Activated CD4-positive, alpha-beta T cell treated with anti-CD3 and anti-CD28 coated beads, Interleukin-2, amount 50 U/mL, for 1 hour (primary cell): ENCODE measurements at places on chromosomes 7 and 10.

DNA sequence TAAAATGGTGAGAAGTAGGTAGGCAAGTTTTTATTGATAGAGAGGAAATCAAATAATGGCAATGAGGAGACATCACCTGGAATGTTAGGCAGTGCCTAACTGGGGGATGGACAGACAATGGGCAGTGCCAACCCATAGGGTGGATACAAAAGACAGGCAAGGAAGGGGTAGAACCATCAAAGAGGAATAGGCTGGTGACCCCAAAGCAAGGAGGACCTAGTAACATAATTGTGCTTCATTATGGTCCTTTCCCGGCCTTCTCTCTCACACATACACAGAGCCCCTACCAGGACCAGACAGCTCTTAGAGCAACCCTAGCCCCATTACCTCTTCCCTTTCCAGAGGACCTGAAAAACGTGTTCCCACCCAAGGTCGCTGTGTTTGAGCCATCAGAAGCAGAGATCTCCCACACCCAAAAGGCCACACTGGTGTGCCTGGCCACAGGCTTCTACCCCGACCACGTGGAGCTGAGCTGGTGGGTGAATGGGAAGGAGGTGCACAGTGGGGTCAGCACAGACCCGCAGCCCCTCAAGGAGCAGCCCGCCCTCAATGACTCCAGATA, 30.0 kb downstream of the PRSS2 start:
- no peak for DNase-seq

DNA sequence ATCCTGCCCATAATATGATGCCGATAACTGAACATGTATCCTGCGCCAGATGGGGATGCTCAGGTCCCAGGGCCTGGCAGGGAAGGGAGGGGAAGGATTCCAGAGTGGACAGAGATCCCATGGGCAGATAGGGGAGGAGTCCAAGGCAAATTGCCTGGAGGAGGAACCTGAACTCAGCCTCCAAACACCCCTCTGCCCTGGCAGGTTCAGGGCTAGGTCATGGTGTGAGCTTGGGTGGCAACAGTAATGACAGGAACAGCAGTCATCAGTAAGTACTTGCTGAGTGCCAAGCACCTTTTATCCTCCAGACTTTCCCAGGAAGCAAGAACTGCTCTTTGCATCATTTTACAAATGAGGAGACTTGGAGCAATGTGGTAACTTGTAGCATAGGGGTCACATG, 3.8 kb upstream of the PALD1 start:
- no peak for DNase-seq

GRCh38 chr10:126611303-126611702, 59.2 kb downstream of the C10orf90 start:
- DNase-seq = no peak

DNA sequence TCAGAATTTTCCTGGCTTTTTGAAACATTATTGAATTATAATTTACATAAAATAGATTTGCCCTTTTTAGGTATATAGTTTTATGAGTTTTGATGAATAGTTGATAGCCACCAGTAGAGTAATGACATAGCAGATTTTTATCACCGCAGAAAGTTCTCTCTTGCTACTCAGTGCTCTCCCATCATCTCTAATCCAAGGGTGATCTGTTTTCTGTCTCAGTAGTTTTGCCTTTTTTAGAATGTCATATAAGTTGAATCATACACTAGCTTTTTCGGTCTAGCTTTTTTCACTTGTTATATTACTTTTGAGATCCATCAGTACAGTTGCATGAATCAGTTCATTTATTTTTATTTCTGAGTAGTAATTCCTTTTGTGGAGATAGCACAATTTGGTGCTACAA, 17.9 kb downstream of the RSBN1L start:
- DNase-seq = no peak

GRCh38 chr10:71838264-71839211, 12.5 kb downstream of the PSAP start:
- no peak for DNase-seq

GRCh38 chr7:149879766-149880637, 6.2 kb downstream of the ATP6V0E2 start:
- no peak for DNase-seq

GRCh38 chr10:5433182-5433581, 20.8 kb downstream of the NET1 start:
- DNase-seq = no peak

GRCh38 chr10:132448248-132448731, 51.3 kb downstream of the PWWP2B start:
- peak; percentile 45 for DNase-seq

DNA sequence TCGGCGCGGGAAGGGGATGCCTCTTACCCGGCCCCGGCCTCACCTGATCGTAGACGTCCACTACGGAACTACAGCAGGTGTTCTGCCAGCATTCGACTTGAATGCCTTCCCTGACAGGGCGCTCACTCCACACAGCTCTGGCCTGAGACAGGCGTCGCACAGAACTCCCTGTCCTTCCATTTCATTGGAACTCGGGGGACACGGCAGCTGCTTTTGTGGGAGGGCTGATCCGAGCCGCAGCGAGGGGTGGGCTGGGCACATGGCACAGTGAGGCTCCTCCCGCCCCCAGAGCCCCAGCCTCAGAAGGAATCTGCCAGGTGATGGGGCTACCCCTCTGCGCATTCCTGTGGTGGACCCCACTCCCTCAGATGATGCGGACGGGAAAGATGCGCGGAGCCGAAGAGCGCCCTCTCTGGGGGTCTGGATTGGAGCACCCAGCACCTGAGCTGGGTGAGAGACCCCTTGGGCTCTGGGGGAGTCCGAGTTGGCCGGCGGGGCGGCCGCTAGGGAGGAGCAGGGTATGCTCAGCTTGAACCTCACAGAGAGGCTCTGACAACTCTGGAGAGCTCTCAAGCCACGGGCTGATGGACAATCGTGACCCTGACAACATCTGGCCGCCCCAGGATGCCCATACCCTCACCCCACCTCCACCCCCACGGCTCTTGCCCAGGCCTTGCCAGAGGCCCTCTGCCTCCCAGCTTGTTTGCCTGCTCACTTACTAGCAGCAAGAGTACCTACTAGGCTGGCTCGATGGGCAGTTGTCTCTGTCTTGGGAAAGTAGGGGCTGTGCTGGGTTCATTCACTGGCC, 36.6 kb downstream of the RASGEF1A start:
- no peak for DNase-seq

DNA sequence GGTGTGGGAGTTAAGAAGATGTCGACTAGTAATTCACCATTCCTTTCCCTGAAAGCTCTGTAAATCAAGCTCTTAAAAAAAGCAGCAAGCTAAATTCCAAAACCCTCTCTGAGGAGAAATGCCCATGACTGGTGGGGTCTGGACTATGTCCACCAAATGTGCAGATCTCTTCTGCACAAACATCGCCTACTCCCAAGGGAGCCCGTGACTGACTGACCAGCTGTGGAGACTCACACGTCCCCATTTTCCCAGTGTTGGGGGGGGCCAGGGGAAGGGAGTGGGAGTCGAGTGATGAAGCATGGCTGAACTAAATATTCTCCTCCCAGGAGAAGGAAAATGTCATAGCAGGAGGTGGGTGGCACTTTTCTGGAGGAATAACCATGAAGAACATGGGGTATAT, 164.1 kb upstream of the HPS1 start:
- DNase-seq = no peak

DNA sequence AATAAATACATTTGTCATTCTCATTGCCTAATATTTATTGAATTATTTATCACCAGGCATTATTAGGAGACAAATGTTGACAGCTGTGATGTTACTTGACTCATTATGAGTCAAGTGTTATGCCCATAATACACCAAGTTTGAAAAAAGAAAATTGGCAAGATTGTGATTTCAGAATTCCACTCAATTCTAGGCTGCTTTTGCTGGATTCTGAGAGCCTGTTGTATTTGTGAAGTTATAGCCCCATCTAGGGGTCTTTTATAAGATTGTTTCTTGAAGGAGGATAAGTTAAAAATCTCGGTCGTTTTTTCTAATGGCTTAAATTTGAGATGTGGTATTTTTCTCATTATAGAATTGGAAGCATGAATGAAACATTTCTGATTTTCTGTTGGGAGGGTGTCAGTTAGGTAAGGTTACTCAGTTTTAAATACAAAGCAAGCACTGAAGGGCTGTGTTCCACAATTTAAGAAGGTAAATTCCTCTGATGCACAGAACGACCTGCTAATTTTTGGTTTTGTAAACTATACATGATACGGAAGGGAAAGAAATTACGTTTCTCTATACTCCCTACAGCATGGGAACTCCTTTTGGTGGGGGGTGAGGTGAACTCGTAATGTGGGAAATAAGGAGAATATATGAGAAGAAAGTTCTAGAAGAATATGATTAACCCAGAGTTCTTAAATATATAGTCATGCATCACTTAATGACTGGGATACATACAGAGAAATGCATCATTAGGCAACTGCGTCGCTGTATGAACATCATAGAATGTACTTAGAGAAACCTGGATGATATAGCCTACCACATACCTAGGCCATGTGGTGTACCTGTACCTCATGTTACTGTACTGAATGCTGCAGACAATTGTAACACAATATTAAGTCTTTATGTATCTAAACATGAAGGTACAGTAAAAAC, 2.6 kb downstream of the STK31 start:
- DNase-seq = no peak

DNA sequence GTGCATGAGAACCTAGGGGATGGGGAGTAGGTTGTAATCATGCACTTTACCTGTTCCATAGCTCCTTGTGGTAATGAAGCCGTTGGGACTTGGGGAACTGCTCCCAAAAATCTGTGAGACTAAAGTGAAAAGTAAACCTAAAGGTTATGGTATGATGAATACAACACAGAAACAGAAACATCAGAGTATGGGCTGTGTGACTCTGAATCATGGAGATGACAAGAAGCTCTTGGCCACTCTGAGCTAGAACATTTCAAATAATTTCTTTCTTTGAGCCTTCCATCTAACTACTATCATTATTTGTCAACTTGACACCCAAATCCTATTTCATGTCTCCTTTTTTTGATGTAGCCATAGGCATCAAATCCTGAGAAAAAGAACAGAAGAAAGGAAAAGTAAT, 2.9 kb downstream of the CLEC5A start:
- no peak for DNase-seq

GRCh38 chr10:36256166-36256565, 614.1 kb upstream of the FZD8 start:
- no peak for DNase-seq

DNA sequence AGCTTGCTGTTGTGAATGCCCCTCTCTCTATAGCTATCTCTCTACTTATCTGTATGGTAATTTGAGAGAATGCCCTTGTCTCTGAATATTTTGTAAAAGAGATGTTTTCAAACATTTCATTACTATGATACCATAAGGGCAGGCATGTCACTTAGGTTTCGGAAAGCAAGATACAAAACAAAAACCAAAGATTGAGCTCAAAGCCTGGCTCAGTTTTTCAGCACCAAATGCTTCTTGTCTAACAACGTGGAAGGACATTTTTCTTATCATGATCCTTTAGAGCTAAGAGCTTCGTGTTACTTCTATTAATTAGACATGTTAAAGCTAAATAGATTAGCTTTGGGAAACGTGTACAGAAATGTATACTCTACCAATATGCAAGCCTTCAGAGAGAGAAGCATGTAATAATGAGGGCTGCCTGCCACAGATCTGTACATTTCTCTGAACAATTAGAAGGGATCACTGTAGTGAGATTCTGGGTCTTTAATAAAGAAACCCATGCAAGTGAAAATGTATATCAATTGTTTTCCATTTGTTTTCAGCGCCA, 148.9 kb downstream of the ARID5B start:
- DNase-seq = no peak

DNA sequence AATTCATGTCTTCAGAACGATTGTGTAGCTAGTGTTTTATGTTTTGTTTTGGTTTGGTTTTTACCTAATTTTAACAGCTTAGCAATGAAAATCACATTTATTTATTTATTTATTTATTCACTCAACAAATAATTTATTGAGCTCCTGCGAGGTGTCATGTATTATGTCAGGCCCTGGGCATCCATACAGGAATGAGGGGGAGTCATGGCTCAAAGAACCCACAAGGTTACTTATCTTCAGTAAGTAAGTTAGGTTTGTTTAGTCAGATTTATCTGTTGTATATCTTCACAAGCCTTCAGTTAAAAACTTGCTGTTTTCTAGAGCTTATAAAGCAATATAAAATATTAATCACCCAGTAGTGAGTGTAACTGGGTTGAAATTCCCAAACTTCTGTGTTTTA, 45.4 kb downstream of the FOXP2 start:
- no peak for DNase-seq

GRCh38 chr10:113003052-113003451, 53.0 kb downstream of the TCF7L2 start:
- no peak for DNase-seq

- no peak for DNase-seq
Measured at GRCh38 chr10:100333661-100334440, 3.8 kb upstream of the PKD2L1 start.

- no peak for DNase-seq
Measured at GRCh38 chr10:49066944-49067730, 48.2 kb downstream of the VSTM4 start.

DNA sequence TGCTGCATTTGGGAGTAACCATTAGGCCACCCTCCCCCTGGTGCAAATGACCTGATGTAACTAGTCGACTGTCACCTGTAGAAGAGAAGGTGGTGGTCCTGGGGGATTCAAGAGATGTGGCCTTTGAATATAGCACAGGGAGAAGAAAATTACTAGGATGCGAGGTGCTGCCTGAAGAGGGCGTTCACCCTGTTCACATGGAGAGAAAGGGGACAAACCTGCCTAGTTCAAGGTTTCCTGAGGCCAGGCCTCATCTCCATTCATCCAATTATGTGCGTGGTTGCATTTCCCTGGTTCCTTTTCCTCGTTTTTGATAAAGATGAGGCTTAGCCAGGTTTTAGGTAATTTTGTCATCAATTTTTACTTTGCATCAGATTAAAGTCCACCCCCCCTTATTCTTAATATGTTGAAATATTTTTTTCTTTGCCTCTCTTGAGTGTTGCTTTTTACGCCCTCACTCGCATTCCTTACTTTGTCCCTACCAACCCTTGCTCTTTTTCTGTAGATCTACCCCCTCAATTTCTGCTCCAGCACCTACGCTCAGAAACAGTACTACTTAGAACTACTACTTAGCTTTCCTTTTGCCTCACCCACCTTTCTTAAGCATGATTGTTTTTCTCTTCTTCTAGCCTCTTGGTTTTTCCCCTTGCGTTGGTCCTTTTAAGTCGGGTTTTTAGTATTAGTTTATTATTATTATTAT, 13.7 kb downstream of the CLCN1 start:
- DNase-seq = no peak

DNA sequence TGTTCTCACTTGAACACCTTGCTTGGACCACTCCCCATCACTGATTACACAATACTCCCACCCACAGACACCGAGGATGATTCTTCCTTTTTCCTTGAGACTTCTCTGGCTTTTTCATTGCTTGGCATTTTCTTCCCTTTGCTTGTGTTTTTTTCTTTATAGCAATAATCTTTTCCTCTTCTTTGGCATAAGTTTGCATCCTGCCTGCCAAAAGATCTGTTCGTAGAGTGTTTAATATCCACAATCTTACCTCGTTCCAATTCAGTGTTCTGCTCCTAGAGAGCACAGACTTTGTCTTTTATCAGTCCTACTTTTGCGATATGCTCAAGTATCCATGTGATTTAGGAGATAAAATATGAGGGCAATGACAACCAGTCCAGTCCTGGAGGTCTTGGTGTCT, 303.3 kb upstream of the CDC14C start:
- no peak for DNase-seq
